Activated naive CD4-positive, alpha-beta T cell treated with anti-CD3 and anti-CD28 coated beads, Interleukin-2, amount 50 U/mL, for 16 hours (primary cell): ENCODE measurements at places on chromosomes 3 and 15.

GRCh38 chr3:29335438-29335837, 54.6 kb downstream of the RBMS3 start:
- no peak for DNase-seq

GRCh38 chr15:47506329-47507100, 210.8 kb upstream of the SEMA6D start:
- DNase-seq, result no peak

DNA sequence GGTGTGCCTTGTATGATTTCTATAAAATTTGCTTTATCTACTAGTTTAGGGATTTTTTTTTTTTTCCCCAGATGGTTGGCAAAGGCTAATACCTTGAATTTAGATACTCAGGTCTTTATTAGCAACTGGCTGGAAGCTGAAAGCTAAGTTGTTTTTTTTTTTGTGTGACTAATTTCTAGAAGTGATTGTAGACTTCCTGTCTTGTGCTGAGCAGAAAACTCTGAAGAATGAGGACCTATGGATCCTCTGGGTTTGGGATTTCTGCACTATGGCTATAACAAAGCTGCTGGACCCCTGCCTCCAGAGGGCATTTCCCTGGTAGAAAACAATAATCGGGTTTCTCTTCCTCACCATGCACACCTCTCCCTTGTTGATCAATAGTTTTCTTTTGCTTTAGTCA, 10.0 kb downstream of the ARIH2 start:
- no peak for DNase-seq

- DNase-seq, result no peak
Observed at GRCh38 chr15:43070249-43070648, 35.6 kb downstream of the UBR1 start.

DNA sequence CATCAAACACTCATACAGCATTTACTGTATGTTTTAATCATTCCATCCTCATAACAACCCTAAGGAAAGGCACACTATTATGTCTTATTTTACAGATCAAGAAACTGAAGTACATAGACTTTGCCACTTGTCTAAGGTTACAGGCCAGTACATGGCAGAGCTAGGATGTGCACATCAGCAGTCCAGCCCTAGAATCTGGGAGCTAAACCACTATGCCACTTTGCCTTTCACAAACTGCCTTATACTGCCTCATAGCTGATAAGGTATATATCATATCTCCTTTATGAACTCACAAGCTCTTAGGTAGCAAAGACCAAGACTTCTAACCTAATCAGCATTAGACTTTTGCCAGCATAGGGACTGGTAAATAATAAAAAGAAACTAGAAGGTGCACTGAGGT, 49.1 kb downstream of the MYO9A start:
- no peak for DNase-seq

DNA sequence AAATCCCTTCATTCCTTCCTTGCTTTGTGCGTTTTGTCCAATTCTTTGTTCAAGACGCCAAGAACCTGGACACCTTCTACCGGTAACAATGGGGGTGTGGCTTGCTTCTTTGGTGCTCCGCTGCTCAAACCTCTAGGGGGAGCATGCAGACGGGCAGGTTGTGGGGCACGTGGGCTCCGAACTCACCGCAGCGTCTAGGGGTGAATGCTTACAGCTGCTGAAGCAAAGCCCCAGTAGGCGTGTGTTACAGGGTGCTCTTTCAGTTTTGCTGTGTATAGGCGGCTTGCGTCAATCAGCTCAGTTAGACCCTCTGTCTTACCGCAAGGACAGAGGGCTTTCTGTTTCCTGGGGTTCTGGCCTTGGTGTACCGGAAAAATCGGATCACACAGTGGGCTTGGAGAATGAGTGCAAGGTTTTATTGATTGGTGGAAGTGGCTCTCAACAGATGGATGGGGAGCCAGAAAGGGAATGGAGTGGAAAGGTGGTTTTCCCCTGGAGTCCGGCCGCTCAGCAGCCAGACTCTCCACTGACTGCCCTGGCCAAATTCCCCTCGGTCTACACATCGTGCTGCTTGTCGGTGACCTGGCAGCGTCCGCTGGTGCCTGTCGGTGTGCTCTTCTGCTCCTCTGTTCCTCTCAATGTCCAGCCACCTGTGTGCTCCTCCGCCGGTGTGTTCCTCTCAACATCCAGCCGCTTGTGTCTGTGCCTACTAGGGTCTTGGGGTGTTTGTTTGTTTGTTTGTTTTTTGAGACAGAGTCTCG, 1.2 kb upstream of the LRRC34 start:
- peak; percentile 76 for DNase-seq

GRCh38 chr3:122353893-122354401, 28.9 kb downstream of the CSTA start:
- no peak for DNase-seq

- DNase-seq, result no peak
Observed at GRCh38 chr3:126945891-126946290, 37.0 kb upstream of the PLXNA1 start.

GRCh38 chr15:29044503-29044901, 158.7 kb downstream of the APBA2 start:
- DNase-seq, result no peak

GRCh38 chr3:36362973-36363372, 17.3 kb upstream of the STAC start:
- no peak for DNase-seq

DNA sequence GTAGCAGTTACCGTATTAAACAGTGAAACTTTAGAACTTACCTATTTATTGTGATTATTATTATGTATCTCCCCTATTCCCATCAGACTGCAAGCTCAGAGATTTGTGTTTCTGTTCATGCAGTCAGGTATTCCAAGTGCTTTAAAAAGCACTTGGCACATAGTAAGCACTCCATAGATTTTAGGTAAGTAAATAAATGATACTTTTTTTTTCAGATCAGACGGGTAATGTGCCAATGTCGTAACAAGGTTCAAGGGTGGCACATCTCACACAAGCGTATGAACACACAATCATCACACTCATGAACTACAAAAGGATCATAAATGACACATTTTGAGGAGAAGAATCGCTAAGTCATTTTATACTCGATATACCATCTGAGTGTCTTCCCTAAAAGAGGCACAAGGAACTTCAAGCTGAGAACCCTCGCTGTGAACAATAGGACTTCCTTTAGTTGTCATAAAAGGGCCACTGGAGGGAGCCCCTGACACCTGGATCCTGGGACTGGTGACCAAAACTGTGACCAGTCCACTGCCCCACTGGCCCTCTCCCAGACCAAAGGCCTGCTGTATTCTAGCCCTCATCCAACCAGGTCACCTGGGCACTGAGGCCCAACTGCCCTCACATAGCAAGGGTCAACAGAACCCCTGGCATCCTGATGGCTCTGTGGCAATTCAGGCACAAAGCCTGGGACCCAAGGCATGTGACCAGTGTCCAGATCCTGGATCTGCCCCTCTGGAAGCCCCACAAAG, 32.1 kb downstream of the KIF9 start:
- no peak for DNase-seq

DNA sequence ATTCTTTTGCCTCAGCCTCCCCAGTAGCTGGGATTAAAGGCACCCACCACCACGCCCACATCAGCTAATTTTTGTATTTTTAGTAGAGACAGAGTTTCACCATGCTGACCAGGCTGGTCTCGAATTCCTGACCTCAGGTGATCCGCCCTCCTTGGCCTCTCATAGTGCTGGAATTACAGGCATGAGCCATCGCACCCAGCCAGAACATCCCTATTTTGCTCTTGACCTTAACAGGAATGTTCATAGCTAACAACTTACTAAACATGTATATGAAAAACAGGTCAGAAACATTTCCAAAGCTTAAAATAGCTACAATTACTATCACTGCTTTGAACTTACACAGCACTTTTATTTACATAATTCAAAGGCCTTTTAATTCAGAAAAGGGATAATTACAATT, 33.7 kb downstream of the UQCC5 start:
- DNase-seq, result no peak

- no peak for DNase-seq
Observed at GRCh38 chr3:6444888-6445658, 415.8 kb upstream of the GRM7 start.

DNA sequence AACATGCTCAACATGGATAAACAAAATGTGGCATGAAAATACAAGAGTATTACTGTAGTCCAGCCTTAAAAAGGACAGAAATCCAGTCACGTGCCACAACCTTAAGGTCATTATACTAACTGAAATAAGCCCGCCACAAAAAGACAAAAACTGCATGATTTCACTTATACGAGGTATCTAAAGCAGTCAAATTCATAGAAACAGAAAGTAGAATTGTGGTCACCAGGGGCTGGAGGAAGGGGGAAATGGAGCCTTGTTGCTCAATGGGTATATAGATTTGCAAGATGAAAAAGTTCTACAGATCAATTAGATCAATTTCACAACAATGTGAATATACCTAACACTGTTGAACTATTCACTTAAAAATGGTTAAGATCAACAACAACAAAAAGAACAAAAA, 7.4 kb downstream of the GLB1 start:
- no peak for DNase-seq

- no peak for DNase-seq
Observed at GRCh38 chr3:39156421-39156820, 3.0 kb upstream of the CSRNP1 start.

GRCh38 chr3:58742239-58742638, 75.7 kb upstream of the FAM3D start:
- no peak for DNase-seq

DNA sequence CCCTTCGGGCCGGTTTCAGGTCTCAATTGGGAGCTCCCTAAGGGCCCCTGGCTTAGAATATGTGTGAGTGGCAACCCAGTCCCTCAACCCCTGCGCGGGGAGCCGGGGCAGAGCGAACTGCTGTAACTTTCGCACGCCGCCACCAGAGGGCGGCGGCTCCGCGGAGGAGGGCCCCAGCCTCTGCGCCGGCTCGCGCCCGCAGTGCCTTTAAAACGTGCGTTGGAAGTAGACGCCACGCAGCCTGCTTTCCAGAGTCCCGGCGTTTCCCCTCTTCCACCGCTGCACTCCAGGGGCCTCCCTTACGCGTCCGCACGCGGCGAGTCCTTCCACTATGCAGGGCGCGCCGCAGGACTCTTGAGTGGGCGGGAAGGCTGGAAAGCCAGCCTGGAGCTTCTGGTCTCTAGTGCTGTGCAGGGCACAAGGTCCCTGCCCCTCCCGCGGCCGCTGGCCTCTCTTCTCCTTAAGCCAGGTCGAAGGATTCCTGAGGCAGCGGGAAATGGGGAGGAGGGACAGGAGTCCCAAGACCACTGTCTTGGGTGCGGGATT, 23.7 kb upstream of the RNU6-1 start:
- DNase-seq, result peak; percentile 78

- DNase-seq, result no peak
Observed at GRCh38 chr15:31799715-31800321, 230.5 kb upstream of the CHRNA7 start.

DNA sequence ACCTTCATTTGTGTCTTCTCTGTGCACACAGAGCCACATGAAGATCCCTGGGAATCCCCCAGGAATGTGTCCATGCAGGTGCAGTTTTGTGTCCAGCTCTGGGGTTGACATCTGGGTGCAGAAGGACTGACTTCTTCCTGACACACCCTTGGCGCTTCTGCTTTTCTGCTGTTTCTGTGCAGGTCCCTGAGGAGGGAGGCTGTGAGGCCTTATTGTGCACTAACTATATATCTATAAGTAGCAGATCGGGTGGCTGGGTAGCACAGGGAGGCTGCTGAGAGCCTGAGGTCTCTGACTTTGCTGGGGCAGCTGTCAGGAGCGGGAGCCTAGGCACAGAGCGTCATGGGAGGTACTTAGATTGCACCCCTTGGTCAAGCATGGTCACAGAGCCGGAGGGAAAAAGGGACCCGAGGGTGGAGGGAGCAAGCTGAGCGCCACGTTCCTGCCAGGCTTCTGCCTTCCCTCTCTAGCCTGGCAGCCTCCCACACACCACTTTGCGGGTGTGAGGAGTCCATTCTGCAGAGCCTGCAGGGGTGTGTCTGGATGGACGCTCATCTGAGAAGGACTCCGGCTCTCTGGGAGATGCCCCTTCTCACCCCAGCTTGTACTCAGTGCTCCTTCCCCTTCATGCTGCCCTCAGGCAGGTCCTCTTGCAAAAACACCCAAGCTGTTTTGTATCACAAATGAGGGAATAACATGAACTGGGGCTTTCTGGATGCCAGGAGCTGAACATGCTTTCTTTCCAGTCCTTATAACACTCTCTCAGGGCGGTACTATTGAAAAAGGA, 23.9 kb downstream of the CCDC33 start:
- no peak for DNase-seq

GRCh38 chr3:154862265-154862664, 217.9 kb upstream of the MME start:
- no peak for DNase-seq

GRCh38 chr3:109927726-109928125, 590.4 kb upstream of the DPPA4 start:
- no peak for DNase-seq

DNA sequence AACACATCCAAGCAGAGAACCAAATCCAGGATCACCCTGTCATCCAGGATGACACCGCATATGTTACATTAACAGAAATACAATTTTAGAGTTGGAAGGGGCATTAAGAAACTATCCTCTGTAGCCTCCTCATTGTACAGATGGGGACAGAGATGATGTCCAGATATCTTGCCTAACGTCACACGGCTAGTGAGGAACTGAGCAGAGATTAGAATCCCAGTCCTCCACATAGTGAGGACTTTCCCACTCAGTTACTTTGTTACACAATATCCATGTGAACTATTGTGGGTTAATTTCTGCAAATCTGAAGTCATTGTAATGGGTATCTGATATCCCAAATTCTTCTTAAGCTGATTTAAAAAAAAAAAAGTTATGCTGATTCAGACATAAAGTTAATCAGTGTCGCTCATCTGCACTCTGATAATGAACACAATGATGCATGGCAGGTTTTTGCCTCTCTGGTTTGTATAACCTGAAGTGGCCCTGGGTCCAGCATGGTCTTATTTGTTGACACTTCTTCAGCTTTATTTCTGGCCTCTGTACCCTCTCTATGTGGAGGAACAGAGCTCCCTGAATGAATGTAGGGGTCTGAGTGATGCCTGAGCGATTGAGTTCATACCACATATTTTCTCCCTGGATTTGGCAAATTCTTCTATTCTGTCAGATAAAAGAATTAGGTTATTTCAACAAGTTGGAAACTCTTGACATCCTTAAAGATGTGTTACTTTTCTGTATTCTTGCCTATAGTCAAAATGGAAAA, 76.0 kb upstream of the LIMD1 start:
- DNase-seq, result no peak

GRCh38 chr15:79035111-79035601, 55.4 kb downstream of the RASGRF1 start:
- DNase-seq, result no peak

DNA sequence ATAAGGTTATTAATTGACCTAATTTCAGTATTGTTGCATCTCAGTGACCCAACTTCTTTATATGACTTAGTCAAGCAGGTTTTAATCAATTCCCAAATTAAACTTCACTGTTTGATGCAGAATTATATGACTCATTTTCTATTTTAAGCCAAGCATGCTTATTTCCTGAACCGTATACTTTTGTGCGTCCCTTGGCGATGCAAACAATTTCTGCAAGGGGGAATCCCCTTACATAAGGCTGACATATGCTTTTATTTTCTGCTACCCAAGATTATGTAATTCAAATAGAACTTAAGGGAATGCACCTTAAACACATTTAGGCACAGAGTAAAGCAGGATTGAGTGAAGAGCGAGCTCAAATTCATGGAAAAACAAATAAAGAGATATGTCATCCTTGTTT, 303.9 kb downstream of the PDCD6IP start:
- no peak for DNase-seq
